ENCODE measurements at places on chromosomes 5 and 9. TPM values are rescaled to one million over a fixed set of nuclear protein-coding genes. Genes with fewer than 3 reads are reported as not detected.

The DEPDC1B gene
- 8.2 TPM for total RNA-seq

The LRRC70 gene
- 0.91 TPM for total RNA-seq

The LCN15 gene
- 1.9 TPM for total RNA-seq

The NIM1K gene
- 10.5 TPM for total RNA-seq

The NUTM2G gene
- not detected for total RNA-seq

The MRPL50 gene
- total RNA-seq: 15.4 TPM

The ANP32B gene
- 108 TPM for total RNA-seq

The SPATA31E1 gene
- 0.71 TPM for total RNA-seq

DNA sequence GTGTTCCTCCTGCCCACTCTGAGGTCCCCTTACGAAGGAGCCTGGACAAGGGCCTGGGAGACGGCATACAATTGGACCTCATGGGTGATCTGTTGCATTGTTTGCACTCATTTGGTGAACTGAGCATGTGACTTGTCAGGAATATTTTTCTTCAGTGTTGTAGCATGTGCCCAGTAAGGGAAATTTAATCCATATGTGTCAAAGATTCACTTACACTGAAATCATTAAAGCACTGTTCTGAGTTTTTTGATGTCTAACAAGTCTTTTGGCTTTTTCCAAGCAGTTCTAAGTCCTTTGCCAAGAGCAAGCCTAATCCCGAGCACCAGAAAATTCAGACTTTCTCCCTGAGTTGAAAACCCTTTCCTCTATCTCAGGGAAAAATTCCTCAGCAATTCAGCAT lies 61.6 kb upstream of the RPS23 start:
- peaks cover 4% of the 10 kb centered on the region for H3K4me1 ChIP-seq
- H3K4me3 ChIP-seq: no peak overlapping the region
- no peaks in the 10 kb centered on the region for H3K27me3 ChIP-seq
- no peak for DNase-seq

- H3K4me3 ChIP-seq: no peak overlapping the region
- no peak overlapping the region for H3K27ac ChIP-seq
These were observed 33.2 kb downstream of the KDM3B start for GRCh38 chr5:138385660-138386059.

DNA sequence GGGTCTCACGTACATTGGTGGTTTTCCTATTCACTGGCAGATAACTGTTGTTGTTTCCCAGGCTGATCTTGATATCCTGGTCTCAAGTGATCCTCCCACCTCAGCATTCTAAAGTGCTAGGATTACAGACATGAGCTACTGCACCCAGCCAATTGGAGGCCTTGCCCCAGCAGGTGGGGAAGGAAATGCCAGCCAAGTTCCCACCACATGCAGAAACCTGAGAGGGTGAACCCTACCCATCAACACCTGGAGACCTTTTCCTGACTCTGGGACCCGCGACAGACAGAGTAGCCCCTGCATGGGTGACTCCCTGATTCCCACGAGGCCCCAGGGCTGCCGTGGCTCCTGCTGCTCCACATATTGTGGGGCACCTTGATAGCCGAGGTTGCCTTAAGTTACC lies 107.7 kb downstream of the GDA start:
- H3K4me3 ChIP-seq: no peak overlapping the region
- peaks cover 2% of the 10 kb centered on the region for H3K27me3 ChIP-seq
- no peak for DNase-seq
- no peaks in the 10 kb centered on the region for H3K36me3 ChIP-seq

DNA sequence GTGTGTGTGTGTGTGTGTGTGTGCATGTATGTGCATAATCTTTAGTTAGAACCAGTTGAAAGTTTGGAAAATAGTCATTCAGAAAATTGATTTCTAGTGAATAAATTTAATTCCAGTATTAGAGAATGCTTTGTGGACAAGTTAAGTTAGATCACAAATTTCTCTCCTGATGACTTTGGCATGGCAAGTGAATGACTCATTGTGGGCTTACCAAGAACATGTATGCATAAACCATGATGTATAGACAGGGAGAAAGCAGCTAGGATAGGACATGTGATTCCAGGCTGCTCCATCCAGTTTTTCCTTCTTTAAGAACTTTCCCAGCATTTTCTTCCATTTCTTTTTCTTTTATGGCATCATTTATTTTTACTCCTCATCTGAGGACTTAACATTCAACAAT lies 85.7 kb upstream of the SGCD start:
- DNase-seq: no peak
- H3K4me3 ChIP-seq: no peak overlapping the region
- no peak overlapping the region for H3K27ac ChIP-seq
- H3K4me1 ChIP-seq: peaks cover 16% of the 10 kb centered on the region
- H3K36me3 ChIP-seq: no peaks in the 10 kb centered on the region

DNA sequence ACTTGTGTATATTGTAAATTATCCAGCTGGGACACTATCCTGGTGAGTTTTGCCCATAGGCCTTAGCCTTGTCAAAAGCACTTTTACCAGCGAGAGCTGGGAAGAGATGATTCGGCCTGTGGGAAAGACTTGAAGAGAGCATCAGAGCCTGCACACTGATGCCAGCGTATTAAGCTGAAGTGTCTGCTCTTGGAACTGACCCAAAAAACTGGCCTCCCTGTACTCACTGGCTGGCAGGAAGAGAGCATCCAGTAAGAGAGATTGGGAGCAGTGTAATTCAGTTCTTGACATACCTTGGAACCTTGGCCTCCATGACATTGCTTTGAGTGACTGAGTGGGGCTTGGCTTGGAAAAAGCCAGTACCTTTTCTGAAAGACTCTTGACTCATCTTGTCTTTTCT lies 73.7 kb downstream of the ZNF462 start:
- peaks cover 8% of the 10 kb centered on the region for H3K4me1 ChIP-seq
- no peak overlapping the region for H3K27ac ChIP-seq
- no peak overlapping the region for H3K4me3 ChIP-seq

- no peaks in the 10 kb centered on the region for H3K36me3 ChIP-seq
- H3K27me3 ChIP-seq: no peaks in the 10 kb centered on the region
- peaks cover 6% of the 10 kb centered on the region for H3K4me1 ChIP-seq
- no peak for DNase-seq
- H3K4me3 ChIP-seq: no peak overlapping the region
These were observed 39.2 kb downstream of the IRF1 start for GRCh38 chr5:132451387-132451786.

DNA sequence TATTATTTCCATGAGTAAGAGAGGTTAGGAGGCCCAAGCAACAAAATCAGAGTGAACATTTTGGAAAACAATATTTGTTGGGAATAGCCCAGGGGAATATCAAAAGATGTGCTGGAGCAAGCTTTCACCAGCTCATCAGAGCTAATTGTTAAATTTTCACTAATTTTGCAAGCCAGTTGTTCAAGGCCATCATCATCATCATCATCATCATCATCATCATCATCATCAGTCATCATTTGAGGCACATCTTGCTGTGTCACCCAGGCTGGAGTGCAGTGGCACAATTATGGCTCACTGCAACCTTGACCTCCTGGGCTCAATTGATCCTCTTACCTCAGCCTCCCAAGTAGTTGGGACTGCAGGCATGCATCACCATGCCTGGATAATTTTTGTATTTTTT lies 350.5 kb upstream of the MEF2C start:
- H3K4me3 ChIP-seq: no peak overlapping the region
- H3K4me1 ChIP-seq: peaks cover 2% of the 10 kb centered on the region
- no peak for DNase-seq
- H3K27ac ChIP-seq: peak overlapping the region; percentile 39

- H3K27me3 ChIP-seq: no peaks in the 10 kb centered on the region
- no peak overlapping the region for H3K4me3 ChIP-seq
- H3K27ac ChIP-seq: no peak overlapping the region
These were observed 23.5 kb downstream of the GRAMD2B start for GRCh38 chr5:126446498-126447224.

DNA sequence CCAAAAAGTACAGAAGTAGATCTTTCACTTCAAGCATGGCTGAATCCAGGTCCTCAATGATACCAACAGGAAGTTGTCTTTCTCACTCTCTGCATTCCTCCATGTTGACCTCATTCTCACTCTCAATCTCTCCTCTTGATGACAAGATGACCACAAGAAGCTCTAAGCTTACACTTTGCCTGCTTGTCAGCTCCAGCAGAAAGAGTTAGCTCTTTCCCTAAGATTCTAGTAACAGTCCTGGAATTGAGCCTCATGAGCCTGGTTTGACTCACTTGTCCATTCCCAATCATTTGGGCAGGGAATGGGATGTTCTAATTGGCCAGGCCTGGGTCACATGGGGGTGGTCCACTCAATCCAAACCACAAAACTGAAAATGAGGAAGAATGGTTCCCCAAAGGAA lies 3.3 kb upstream of the CLTA start:
- H3K36me3 ChIP-seq: no peaks in the 10 kb centered on the region
- no peak for DNase-seq
- no peak overlapping the region for H3K27ac ChIP-seq
- H3K4me1 ChIP-seq: peaks cover 11% of the 10 kb centered on the region
- H3K4me3 ChIP-seq: no peak overlapping the region

DNA sequence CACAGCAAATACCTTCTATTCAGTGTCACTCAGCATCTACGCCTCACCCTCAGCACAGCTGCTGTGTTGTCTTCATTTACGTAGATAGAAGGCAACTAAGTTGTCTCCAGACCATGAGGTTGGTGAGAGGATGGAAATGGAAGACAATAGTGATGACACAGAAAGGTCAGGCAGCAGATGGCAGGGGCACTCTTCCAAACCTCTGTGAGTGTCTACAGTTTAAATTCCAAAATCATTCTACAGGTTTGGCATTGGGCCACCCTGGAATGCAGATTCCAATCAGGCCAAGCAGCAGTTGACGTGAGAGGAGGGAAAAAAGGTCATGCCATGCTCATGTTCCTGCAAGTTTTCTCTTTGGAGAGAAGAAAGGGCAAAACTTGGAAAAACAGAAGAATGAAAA lies 68.7 kb upstream of the ADAMTSL1 start:
- no peak overlapping the region for H3K27ac ChIP-seq
- no peaks in the 10 kb centered on the region for H3K4me1 ChIP-seq
- H3K36me3 ChIP-seq: no peaks in the 10 kb centered on the region
- no peak overlapping the region for H3K4me3 ChIP-seq

DNA sequence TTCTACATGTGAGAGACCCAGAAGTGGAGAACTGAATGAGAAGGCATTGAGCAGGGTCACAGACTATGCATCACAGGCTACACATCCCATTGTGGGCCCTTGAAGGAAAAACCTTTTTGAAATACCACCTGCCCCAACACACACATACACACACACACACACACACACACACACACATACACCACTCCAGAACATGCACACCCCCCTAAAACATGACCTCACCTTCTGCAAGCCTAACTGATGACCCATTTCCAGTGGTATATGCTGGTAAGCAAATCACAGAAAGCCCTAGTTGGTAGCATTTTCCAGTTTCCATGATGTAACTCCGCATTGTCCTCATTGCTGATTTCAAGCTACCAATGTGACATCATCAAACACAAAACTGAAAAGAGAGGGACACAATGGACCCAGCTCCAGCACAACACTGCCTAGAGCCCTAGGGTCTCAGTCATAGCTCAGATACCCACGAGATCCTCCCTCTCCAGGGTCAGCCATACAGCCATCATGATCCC lies 36.4 kb downstream of the THBS4 start:
- DNase-seq: no peak
- H3K4me3 ChIP-seq: no peak overlapping the region
- H3K4me1 ChIP-seq: peaks cover 14% of the 10 kb centered on the region
- H3K36me3 ChIP-seq: peaks cover 4% of the 10 kb centered on the region

- no peak for DNase-seq
- no peak overlapping the region for H3K27ac ChIP-seq
- no peak overlapping the region for H3K4me3 ChIP-seq
- no peaks in the 10 kb centered on the region for H3K36me3 ChIP-seq
These were observed 359.3 kb downstream of the LRRC70 start for GRCh38 chr5:62937661-62938558.
